ENCODE measurements at places on chromosomes 12 and 14. TPM values are rescaled to one million over a fixed set of nuclear protein-coding genes. Genes with fewer than 3 reads are reported as not detected.

Gene CISTR
- not detected for total RNA-seq

Gene RIPK3
- not detected for total RNA-seq

Gene IGF1
- not detected for total RNA-seq

Gene HIP1R
- 19.3 TPM for total RNA-seq

Gene ITGA7
- 156 TPM for total RNA-seq

Gene PFDN5
- total RNA-seq = 292 TPM

Gene TAC3
- total RNA-seq = 0.74 TPM

Gene WNT1
- not detected for total RNA-seq

Gene SMCO2
- total RNA-seq = not detected

Gene CLEC9A
- not detected for total RNA-seq

Gene PLEKHH1
- total RNA-seq = 32.4 TPM

Gene LBHD2
- total RNA-seq = not detected

Gene HECTD4
- total RNA-seq = 261 TPM

Gene AKAP3
- 3.3 TPM for total RNA-seq

Gene OR6C2
- total RNA-seq = not detected

Gene SERPINA12
- total RNA-seq = not detected

Gene BICD1
- total RNA-seq = 561 TPM

Gene ACSS3
- 3.6 TPM for total RNA-seq

Gene FAM186B
- total RNA-seq = not detected

Gene ANKRD33
- total RNA-seq = not detected

Gene TMEM119
- 0.15 TPM for total RNA-seq

Gene TAS2R31
- total RNA-seq = 5.7 TPM

Gene EEA1
- 12.0 TPM for total RNA-seq

Gene TCL1B
- not detected for total RNA-seq

Gene LAG3
- 7.3 TPM for total RNA-seq

Gene LIN52
- total RNA-seq = 4.5 TPM

Gene SSPN
- total RNA-seq = 0.91 TPM

Gene CABP1
- 0.83 TPM for total RNA-seq

Gene CFAP54
- total RNA-seq = 0.15 TPM

Gene CCER1
- total RNA-seq = not detected

Gene FAR2
- total RNA-seq = 6.9 TPM

Gene ATN1
- 94.6 TPM for total RNA-seq

Gene TMEM233
- not detected for total RNA-seq
